Renal cortex interstitium (tissue), 15 donors: ENCODE measurements at places on chromosomes 13 and 19.

DNA sequence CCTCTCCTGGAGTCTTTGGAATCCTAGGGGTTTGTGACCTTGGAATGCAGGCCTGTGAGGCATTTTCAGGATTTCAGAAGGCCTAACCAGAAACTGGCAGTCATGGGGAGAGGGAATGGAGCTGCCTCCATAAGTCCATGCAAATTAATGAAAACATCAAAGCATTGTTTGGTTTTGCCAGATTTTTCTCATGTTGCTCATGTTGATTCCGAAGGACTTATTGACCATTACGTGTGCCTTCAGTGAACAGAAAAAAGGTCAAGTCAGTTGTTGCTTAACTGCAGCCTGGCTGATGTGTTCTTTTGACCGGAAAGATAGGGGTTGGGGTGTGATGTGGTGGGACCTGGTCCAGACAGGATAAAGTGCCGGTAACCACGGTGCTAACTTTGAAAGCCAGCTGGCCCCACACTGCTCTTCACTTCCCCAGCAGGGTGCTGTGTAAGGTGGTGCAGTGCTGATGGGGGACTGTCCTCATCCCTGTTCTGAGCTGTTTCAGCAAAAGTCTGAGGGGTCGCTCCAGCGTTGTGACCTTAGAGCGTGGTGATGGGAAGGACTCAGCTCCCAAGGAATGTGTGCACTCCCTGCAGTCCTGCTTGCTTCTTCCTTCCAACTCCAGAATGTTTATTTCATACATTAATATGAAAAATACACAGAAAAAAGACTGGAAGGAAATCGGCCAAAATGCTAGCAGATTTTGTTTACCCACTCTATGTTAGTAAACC lies 3.5 kb downstream of the RNF113B start:
- DNase-seq = no peak

DNA sequence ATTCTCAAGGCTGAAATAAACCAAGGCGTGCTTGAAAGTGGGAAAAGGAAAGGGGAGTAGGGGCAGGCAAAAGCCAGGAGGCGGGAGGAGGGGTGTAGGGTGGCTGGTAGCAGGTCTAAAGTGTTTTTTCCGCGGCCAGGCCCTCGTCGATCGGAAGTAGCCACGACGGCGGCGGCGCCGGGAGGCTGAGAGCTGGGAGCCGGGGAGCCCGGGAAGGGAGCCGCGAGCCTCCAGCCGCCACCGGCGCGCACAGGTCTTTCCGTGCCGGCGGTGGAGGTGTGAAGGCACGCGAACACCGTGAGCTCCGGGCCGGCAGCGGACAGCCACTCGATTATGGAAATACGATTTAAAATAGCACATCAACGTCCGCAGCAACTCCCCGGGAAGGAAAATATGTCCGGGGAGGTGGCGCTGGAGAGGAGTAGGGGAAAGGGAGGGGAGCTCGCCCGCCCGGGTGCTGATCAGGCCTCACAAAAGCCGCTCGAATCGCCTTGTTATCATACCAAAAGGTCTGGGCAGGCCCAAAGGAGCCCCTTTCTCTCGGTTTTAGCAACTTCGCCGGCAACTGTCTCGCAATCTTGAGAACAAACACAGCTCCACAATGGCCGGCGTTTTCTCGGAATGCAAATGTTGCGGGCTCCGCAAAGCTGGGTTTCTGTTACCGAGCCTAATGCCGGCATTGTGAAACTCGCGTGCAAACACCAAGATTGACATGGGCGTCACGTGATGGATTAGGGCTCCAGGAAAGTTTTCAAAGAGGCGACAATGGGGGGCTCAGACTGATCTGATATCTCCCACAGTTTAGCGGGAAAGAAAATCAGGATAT lies 2.9 kb upstream of the PCDH8 start:
- no peak for DNase-seq

DNA sequence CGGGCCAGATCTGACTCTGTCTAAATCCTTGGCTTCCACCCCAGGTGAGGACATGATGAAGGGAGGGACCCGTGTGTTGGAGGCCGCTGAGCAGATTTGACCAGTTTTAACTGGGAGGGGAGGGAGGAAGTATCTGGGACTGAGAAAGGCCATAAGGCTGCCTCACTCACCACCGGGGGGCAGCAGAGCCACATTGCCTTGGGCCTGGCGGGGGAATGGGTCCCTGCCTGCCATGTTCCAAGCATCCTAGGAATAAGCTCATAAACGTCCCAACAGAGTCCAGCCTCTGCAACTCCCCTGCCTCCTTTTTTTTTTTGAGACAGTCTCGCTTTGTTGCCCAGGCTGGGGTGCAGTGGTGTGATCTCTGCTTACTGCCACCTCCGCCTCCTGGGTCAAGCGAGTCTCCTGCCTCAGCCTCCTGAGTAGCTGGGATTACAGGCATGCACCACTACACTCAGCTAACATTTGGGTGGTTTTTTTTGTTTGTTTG lies 15.5 kb downstream of the MAST3 start:
- no peak for DNase-seq

DNA sequence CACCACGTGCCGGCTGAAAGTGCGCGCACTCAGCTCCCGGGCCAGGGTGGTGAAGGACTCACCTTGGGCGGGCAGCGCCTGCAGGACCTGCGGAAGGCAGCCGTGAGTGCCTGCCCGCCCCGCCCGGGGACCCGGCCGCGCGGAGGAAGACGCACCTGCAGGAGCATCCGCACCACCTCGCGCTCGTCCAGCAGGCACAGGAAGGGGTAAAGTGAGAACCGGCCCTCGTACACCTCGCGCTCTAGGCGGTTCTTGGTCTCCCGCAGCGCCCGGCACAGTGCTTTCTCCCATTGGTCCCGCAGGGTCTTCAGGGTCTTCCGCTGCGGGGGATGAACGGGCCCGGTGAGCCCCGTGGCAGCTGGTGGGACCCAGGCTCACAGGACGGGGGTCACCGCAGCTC lies 10.7 kb downstream of the POLRMT start:
- no peak for DNase-seq

DNA sequence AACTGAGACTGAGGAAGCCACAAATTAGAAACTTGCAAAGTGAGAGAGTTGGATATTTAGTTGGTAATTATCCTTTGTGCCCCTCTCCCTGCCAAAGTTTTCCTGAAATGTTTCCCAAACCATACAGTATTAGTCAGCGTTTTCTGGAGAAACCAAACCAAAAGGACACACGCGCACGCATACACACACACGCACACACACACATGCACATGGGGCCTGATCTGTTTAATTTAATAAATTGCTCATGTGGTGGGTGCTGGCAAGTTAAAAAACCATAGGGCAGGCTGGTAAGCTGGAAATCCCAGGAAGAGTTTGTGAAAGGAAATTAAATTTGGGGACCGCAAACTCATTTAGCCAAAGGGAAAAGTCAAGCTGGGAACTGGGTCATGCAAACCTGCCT lies 11.7 kb upstream of the CYSLTR2 start:
- no peak for DNase-seq

GRCh38 chr19:16519230-16519687 lies 23.0 kb downstream of the CHERP start:
- DNase-seq = no peak

GRCh38 chr13:87678372-87678752 lies 7.2 kb downstream of the SLITRK5 start:
- DNase-seq = no peak

DNA sequence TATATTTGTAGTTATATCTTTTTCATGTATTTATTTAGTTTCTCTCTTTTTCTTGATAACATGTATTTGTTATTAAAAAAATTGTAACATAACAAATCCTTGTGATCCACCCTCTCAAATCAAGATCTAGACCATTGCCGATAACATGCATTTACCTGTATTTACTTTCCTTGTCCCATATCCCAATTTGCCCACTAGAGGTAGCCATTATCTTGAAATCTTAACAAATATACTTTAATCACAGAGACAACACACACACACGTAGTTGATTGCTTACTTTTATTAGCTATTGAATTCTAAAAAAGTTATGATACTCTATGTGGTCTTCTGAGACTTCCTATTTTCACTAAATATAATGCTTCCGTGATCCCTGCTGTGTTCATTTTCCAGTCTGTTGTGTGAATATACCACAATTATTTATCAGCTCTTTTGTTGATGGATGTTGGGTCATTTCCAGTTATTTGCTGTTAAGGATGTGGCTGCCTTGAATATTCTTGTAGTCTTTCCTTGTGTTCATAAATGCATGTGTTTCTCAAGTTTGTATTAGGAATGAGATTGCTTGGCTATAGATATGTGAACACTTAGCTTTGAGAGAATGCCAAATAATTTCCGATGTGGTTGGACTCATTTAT lies 31.3 kb upstream of the ZMYM2 start:
- DNase-seq = no peak

DNA sequence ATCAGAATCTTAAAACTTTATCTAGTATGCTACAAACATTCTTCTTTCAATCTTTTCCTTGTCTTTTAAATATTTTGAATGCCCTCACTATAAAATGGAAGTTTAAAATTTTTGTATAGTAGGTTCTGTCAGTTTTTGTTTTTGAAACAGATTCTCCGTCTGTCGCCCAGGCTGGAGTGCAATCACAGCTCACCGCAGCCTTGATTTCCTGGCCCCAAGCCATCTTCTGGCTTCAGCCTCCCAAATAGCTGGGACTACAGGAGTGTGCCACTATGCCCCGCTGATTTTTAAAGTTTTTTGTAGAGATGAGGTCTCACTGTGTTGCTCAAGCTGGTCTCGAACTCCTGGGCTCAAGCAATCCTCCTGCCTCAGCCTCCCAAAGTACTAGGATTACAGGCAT lies 20.7 kb downstream of the PHF11 start:
- DNase-seq = no peak

DNA sequence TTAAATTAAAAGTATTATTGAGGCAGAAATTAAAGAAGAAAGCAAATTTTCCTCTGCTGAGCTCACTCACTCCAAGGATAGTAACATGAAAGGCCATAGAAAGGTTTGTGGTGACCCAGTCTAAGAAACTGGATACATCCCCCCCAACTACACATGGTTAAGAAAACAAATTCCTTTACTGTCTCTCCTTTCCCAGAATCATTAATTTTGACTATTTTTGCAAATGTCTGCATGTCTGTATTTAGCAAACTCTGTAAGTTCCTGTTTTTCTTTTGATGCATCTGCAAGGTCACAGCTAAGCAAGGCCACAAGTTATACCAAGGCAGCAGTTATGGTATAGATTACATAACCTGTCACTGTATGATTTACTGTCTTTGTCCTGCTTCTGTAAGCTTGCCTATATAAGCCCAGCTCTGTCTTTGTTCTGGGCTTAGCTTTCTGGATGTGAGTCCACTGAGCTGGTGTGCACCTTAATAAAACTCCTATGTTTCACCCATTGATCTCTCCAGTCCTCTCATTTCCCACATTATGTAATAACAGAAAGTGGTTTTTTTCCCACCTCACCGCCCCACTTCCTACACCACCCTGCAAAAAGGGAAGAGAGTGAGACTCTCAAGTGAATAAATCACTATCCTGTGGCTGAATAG lies 8.5 kb upstream of the ZNF83 start:
- DNase-seq = no peak

GRCh38 chr13:30845297-30846214 lies 60.5 kb upstream of the MEDAG start:
- DNase-seq = no peak

GRCh38 chr13:75798353-75799255 lies 162.5 kb downstream of the LMO7 start:
- no peak for DNase-seq

DNA sequence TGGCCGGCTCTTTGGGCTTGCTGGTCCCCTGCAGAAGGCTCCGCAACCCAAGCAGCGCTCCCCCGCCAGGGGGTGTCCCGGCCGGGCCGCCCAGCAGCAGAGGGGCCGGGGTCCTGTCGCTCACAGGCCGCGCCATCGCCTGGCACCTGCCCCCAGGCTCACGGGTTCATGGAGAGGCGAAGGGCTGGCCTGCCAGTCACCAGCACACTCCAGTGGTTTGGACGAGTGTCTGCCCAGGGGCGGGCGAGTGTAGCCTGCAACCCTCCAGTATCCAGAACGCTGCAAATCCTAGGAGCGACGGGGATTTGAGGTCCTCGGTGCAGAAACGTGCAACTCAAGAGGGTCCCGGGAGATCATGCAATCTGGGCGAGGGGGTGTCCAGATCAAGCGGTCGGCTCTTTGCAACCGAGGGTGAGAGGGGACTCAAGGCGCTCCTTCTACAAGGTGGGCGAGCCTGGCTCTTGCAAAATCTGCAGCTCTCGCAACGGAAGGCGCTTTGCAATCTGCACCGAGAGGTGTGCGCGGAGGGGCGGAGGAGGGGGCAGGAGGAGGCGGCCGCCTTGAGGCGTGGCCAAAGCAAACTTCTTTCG lies at the start of gene DBP:
TSS of gene DBP (minus strand) at position 521 of the 590 bp plus-strand sequence. CDS start at position 136, 385 bp downstream.
- no peak for DNase-seq

GRCh38 chr13:46213242-46213641 lies 1.5 kb downstream of the LRRC63 start:
- DNase-seq = no peak

GRCh38 chr19:45162608-45163143 lies 1.9 kb upstream of the NKPD1 start:
- no peak for DNase-seq

DNA sequence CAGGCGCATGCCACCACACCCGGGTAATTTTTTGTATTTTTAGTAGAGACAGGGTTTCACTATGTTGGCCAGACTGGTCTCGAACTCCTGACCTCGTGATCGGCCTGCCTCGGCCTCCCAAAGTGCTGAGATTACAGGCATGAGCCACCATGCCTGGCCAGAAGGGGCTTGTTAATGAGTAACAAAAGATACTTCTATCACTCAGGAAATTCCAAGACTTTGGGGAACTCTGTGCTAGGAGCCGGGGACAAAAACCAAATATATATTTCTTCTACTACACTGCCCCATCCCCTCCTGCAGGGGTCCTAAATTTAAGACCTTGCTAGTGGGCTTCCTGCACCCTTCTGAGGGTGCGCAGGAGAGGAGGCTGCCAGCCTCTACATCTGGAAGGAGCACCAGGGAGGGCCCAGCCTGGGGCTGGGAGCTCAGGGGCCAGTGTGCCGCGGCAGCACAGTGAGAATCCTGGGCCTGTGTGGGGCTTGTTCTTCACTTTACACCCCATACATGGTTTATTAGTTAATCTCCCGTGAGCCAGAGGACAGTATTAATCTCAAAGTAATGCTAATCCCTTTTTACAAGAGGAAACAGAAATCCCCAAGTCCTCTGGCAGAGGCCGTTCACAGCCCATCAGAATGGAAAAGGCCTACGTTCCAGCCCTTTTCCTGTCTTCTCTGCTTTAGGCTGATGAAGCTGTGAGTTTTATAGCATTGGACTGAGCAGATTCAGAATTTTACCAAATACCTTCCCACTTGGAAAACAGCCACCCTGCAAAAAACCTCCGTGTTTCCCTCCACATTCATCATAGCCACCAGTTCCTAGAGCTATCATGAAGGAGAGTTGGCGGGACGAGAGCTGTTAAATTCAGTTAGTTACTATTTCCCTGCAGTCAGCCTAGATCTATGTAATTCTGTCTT lies 44.4 kb upstream of the NPAS1 start:
- DNase-seq = no peak

DNA sequence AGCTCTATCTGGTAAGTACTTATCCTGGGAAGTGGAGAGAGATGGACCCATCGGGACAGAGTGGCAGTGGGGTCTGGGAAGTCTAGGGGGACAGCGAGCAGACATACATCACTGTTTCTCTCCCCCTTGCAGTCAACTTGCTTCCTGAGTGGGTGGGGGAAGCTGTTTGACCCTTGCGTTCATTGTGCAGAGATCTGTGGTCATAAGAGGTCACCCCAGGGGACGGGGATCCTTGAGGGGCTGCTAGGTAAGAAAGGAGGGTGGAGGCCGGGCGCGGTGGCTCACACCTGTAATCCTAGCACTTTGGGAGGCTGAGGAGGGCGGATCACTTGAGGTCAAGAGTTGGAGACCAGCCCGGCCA lies 474 bp downstream of the ARHGEF18 start:
- no peak for DNase-seq

GRCh38 chr19:40371802-40372122 lies 18.2 kb downstream of the HIPK4 start:
- DNase-seq = no peak
